ENCODE measurements at places on chromosomes 13 and 19. TPM values are rescaled to one million over a fixed set of nuclear protein-coding genes. Genes with fewer than 3 reads are reported as not detected.

LGALS14 gene
- not detected for total RNA-seq

ADGRE1 gene
- not detected for total RNA-seq

ZNF134 gene
- total RNA-seq = 12.6 TPM

- DNase-seq = no peak
These were observed 81.8 kb downstream of the SPRY2 start for GRCh38 chr13:80259159-80259558.

DNA sequence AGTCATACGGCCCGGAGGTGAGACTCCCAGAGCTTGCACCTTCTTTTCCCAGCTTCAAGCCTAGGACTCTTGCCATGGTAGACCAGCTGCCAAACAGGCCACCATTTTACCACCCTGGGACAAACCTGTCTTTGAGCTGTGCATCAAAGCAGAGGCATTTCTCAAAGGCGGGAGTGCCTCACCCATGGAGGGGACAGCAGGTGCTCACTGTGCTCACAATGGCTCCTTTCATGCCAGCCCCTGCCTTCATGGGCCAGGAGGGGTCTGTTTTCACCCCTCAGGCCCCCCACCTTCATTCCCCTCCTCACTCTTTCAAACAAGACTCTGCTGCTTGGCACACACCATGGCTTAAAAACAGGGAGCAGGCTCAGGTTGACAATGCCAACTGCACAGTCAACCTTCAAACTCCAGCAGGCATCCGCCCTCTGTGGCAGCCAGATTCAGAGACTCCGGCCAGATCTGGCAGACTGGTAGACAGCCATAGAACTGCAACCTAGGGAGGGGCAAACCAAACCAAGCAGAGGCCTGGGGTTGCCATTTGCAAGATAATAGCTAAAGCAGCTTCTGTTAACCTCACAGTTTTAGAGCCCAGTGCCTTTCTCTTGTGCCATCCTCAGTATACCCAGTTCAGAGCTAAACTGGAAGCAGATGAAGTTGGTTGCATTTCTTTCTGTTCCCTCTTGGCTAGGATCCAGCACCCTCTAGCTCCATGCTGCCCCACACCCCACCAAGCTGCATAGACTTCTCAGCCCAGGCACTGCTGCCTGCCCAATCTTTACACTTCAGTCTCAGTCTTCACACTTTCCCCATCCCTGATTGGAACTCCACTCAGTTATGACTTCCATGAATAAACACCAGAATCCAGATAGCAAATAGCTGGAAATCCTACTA lies 93.9 kb upstream of the SPATA13 start:
- no peak for DNase-seq

- no peak for DNase-seq
These were observed 214.1 kb upstream of the KL start for GRCh38 chr13:32802159-32802558.

- no peak for DNase-seq
These were observed 235.1 kb downstream of the UQCRFS1 start for GRCh38 chr19:28977826-28978225.

GRCh38 chr13:24214528-24214927 lies 54.0 kb downstream of the SPATA13 start:
- DNase-seq = no peak

DNA sequence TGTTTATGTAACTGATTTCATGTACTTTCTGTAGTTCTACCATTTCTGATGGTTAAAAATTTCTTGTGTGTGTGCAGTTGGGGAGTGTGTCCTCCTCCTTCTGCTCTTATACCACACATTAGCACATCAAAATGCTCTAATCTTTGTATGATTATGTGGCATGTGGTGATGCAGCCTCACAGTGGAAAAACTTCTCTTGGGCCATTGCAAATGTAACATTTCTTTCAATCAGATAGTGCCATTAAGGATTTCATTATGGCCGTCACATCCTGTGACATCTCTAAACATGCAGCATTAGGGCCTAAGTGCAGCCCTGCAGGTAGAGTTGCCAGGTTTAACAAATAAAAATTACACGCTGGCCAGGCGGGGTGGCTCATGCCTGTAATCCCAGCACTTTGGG lies 24.9 kb upstream of the ALOX5AP start:
- no peak for DNase-seq

DNA sequence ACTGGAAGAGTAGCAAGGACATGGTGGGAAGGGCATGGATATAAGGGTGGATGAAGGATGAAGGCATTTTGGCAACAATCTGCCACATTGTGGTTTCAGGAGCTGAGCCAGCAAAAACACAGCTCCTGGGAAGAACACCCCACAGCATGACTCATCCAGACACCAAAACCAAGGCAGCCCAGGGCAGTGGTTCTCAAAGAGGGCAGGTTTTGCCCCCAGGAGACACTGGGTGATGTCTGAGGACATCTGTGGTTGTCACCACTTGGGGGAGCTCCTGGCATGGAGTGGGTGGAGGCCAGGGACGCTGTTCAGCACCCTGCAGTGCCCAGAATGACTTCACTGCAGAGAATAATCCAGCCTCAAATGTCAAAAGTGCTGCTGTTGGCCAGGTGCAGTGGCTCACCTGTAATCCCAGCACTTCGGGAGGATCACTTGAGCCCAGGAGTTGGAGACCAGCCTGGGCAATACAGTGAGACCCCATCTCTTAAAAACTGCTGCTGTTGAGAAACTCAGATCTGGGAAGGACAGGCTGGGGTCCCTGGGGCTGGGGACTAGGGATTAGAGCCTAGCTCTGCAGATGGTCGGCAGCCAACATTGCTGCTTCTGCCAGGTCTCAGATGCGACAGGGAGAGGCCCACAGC lies 16.1 kb downstream of the ZFR2 start:
- DNase-seq = no peak

Measured in glomerular endothelial cell (primary cell).